Activated CD4-positive, alpha-beta T cell treated with anti-CD3 and anti-CD28 coated beads, Interleukin-2, amount 50 U/mL, for 48 hours (primary cell): ENCODE measurements at places on chromosomes 13 and 19.

DNA sequence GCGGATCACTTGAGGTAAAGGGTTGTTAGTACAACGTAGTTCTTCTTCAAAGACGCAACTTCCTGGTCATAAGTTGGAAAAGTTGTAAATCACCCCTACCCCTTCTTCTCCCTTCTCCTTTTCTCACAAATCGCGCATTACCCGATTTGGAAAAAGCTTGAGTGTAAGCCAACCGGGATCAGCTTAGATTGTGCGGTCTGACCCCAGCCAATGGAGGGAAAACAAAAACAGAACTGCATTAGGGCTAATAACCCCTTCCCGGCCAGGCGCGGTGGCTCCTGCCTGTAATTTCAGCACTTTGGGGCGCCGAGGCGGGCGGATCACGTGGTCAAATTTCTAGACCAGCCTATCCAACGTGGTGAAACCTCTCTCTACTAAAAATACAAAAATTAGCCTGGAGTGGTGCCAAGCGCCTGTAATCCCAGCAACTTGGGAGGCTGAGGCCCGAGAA is 806 bp downstream of the ZNF90 start:
- peak; percentile 24 for DNase-seq

- no peak for DNase-seq
Observed at GRCh38 chr13:48578516-48579164, 45.8 kb upstream of the RCBTB2 start.

DNA sequence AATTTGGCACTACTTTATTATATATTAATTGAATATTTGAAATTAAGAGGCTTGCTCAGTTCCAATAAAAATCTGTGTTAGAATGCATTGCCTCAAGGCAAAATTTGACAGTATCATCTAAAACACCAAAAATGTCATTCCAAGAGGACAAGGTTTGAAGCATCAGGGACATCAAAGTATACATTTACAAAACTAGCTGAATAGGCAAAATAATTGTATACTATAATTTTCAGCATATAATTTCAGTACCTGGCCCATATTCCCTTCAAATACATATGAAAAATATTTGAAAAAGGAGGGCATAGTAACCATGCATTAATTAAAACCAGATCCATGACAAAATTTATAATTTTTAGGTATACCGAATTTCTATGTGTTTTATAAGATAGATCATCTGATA is 963.8 kb downstream of the PCDH9 start:
- DNase-seq: no peak

- DNase-seq: no peak
Observed at GRCh38 chr19:6573350-6573749, 17.6 kb downstream of the CD70 start.

- DNase-seq: no peak
Observed at GRCh38 chr13:52925251-52925650, 76.8 kb upstream of the PCDH8 start.

DNA sequence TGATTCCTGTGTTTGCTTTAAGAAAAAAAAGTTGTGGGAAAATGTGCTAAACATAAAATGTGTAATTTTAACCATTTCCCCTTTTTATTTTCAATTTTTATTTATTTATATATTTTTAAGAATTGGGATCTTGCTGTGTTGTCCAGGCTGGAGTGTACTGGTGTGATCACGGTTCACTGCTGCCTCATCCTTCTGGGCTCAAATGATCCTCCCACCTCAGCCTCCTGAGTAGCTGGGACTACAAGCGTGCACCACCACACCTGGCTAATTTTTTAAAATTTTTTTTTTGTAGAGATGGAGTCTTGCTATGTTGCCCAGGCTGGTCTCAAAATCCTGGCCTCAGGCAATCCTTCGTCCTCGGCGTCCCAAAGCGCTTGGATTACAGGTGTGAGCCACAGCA is 19.0 kb downstream of the CACNG6 start:
- DNase-seq: no peak

DNA sequence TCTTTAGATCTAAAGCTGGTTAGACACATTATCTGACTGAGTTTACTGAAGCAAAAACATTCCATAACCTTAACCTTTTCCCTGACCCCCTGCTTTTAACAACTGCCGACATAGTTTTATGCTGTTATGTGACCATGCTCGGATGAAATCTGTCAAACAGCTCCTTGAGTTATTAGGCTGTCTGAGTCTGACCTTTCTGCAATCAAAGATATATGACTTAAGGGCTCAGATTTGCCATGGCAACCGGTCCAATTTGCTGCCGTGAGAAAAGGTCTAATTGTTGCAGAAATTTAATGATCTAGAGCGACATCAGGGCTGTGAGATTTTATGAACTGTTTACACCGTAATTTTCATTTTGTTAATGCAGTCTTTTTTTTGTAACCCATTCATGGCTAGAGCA is 61.8 kb downstream of the URI1 start:
- no peak for DNase-seq

DNA sequence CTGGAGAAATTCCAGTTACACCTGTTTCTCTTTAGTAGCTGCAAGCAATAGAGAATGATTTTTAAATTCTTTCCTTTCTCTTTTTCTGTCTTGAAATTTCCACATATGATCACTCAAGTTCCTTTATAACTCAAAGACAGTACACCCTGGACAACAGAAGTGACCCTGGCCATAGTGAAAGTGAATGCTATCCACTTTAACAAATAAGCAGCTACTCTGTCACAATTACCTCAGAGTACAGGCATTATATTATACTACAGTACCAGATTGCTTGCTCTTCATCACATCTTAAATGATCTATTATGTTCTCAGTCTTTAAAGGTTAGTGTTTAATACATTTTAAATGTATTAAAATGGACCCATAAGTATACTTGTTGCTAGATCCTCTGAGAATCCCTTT is 136.2 kb downstream of the KLF12 start:
- no peak for DNase-seq

DNA sequence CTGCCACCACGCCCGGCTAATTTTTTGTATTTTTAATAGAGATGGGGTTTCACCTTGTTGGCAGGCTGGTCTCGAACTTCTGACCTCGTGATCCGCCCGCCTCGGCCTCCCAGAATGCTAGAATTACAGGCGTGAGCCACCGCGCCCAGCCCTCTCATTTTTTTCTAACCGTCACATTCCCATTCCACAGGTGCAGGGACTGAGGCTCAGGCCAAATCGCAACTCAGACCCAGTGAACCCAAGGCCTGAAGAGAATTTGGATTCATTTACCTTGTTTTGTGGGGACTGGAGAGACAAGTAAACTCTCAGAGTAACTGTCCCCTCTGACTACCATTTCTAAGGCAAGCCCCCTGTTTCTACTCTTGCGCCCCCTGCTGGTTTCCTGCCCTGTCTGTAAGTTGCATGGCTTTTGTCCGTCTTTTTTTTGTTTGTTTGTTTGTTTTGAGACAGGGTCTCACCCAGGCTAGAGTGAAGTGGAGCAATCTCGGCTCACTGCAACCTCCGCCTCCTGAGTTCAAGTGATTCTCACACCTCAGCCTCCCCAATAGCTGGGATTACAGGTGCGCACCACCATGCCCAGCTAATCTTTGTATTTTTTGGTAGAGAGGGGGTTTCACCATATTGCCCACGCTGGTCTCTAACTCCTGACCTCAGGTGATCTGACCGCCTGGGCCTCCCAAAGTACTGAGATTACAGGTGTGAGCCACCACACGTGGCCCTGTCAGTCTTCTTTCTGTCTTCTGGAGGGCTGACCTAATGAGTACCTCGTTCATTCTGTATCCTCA is 2.3 kb upstream of the STRN4 start:
- DNase-seq: peak; percentile 87

DNA sequence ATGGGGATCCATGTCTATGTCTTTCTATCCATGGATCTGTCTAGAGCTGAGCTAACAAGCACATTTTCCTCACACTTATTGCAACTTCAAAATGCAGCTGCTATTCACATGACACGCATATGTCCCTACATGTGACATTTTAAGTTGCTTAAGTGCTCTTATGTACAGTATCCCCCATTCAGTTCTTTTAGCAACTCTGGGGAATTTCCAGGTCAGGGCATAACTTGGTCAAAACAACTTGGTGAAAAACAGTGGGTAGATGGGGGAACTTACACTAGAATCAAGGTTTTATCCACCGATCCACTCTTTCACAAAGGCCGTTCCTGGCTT is 73.0 kb downstream of the COL4A1 start:
- DNase-seq: no peak

DNA sequence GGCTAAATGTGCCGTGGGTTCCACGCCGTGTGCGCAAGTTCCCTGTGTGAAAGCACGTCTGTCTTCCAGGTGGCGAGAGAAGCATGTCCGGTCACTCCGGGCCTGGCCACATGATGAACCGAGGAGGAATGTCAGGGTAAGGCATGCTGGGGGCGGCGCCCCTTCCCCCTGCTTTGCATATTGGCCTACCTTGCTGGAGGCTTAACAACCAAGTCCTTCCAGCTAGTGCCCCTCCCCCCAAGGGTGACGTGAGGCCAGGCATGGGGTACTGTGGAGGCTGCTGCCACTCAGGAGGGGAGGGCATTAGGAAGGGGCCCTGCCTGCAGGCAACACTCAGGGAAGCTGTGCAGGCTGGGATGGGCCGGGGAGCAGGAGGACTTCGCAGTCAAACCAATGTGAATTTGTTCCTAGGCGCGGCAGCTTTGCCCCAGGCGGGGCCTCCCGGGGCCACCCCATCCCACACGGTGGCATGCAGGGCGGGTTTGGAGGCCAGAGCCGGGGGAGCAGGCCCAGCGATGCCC is 12.5 kb downstream of the MICOS13 start:
- DNase-seq: no peak

GRCh38 chr13:37701306-37701705 is 102.7 kb upstream of the POSTN start:
- DNase-seq: no peak

DNA sequence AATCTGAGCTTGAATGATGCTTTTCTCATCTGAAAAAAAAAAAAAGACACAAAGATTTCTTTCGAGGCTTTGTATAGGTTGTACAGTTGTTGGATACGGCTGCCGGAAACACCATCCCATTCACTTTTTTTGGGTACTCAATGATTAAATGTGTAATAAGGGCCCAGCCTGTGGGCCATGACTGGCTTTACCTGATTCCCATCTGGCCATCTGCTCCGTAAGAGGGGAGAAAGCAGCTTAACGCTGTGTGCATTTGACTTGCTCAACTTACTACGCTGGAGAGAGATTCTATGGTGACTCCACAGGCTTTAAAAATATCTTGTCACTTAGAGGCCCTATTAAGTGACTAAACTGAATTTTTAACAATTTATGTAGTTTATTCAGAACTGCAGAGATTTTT is 731 bp downstream of the ZNF558 start:
- DNase-seq: no peak

GRCh38 chr13:91014696-91015095 is 332.8 kb upstream of the MIR17HG start:
- DNase-seq: no peak

DNA sequence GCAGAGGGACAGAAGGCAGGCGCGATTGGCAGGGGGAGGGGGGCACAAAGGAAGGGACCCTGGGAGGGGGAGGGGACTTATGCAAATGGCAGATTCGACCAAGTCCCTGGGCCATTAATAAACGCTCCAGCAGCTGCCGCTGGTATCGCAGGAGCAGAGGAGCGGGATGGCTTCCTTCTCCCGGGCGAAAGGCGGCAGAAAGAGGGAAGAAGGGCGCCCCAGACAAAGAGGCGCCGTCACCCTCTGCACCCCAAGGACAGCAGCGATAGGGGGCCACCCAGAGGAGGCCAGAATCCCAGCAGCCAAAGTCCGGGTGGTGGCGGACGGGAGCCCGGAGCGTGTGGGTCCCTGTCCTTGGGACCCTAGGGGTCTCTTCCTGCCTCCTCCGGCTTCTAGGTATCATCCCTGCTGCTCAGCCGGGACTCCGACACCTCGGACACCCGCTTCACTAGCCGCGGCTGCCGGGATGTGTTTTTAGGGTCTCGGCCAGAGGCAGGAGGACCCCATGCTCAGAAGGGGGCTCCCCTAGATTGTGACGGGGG is 1.9 kb downstream of the PTPRS start:
- DNase-seq: no peak

GRCh38 chr13:99970651-99971575 is 654 bp downstream of the ZIC5 start:
- DNase-seq: no peak

DNA sequence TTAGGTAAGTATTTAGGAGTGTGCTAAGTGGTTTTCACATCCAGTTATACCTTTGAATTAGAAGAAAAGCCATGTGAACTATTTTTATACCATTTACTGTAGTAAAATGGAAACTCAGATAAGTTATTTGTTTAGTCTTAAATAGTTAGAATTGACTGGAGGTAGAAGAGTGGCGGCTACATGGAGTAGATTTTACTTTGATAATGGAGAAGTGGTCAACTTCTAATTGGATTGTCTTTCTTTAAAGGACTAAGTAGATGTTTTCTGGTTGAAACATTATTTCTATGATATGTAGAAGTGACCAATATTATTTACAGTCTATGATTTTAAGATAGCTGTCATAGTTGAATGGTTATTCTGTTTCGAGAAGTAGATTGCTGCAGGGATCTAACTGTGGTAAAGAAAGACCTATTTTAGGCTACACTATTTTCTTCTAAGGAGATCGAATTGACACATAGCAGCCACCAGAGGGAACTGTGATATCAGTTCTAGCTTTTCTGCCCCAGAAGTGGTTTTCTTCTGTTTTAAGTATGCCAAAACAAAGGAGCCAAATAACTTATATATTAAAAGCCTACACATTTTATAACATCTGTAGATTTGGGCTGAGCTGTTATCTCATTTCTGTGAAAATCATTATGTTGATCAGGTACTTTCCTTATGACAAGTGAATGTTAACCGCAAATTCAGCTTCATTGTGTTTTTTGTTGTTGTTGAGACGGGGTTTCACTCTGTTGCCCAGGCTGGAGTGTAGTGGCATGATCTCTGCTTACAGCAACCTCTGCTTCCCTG is 26.1 kb downstream of the ZMYM2 start:
- DNase-seq: no peak

DNA sequence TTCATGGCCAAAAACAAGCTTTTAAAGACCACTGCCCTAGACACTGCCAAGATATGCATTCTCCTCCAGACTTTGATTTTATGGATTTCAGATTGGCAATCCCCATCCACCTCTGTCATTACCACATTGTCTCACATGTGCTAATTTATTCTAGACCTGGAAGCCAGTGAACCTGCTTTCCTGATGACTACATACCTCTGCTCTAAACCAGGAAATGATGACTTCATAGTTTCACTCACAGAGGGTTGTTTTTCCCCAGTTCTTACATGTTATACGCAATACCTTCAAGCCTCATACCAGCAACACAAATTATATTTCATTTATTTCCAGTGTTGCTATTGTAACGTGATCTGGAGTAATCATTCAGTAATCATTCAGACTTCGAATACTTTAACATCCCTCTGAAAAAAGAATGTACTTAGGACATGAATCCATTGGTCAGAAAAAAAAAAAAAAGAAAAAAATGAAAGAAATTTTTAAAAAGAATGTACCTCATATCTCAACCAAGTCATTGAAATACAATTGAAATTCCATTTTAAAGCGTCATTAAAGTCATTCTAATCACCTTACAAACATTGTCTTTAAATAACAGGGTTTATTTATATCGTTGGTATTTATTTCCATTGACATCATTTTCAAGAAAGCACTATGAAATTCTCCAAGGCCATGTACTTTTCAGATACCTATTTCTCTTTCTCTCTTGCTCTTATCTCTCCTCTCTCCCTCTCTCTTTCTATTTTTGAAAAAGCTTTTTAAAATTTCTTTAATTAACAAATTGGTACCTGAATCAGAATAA is 33.4 kb upstream of the KLF5 start:
- DNase-seq: no peak
